ENCODE measurements at places on chromosomes 11 and 22. TPM values are rescaled to one million over a fixed set of nuclear protein-coding genes. Genes with fewer than 3 reads are reported as not detected.

GRCh38 chr22:20983081-20983771, 1.1 kb downstream of the LZTR1 start:
- H3K4me3 ChIP-seq = peak overlapping the region; percentile 75
- no peak for DNase-seq
- H3K4me1 ChIP-seq = peaks cover 24% of the 10 kb centered on the region

PKNOX2 gene
- not detected for total RNA-seq

GRCh38 chr11:126355324-126355925, at the start of gene ST3GAL4:
Gene ST3GAL4, plus strand, starts transcription at chr11:126355686. Its CDS starts 50,470 bp downstream, at chr11:126406156.
- peaks cover 2% of the 10 kb centered on the region for H3K36me3 ChIP-seq
- peak within 1 kb of the TSS; percentile 62 for H3K4me3 ChIP-seq
- peaks cover 17% of the 10 kb centered on the region for H3K4me1 ChIP-seq
- peak; percentile 40 for DNase-seq

BACE1 gene
- not detected for total RNA-seq

C11orf87 gene
- not detected for total RNA-seq

- H3K27me3 ChIP-seq = no peaks in the 10 kb centered on the region
- no peak overlapping the region for H3K4me3 ChIP-seq
- DNase-seq = no peak
- H3K36me3 ChIP-seq = no peaks in the 10 kb centered on the region
Observed at GRCh38 chr11:27806122-27806521, 105.9 kb upstream of the BDNF start.

KLHL35 gene
- total RNA-seq = 0.39 TPM

C22orf15 gene
- total RNA-seq = 1.0 TPM

GRCh38 chr11:76209973-76210930, 4.0 kb upstream of the WNT11 start:
- H3K27ac ChIP-seq = no peak overlapping the region
- H3K4me3 ChIP-seq = peak overlapping the region; percentile 68
- H3K27me3 ChIP-seq = peaks cover 9% of the 10 kb centered on the region

GRCh38 chr22:39809772-39810557, 83.6 kb downstream of the ENTHD1 start:
- no peak overlapping the region for H3K4me3 ChIP-seq
- H3K27ac ChIP-seq = no peak overlapping the region
- H3K36me3 ChIP-seq = no peaks in the 10 kb centered on the region

GRCh38 chr22:31077681-31078080, 3.4 kb upstream of the SMTN start:
- no peaks in the 10 kb centered on the region for H3K27me3 ChIP-seq
- no peak overlapping the region for H3K4me3 ChIP-seq
- no peak for DNase-seq
- H3K27ac ChIP-seq = no peak overlapping the region
- H3K36me3 ChIP-seq = no peaks in the 10 kb centered on the region
- H3K4me1 ChIP-seq = peaks cover 7% of the 10 kb centered on the region

GRCh38 chr11:66393954-66394353, 22.4 kb upstream of the SLC29A2 start:
- no peak for DNase-seq
- H3K27ac ChIP-seq = no peak overlapping the region
- H3K27me3 ChIP-seq = peaks cover 2% of the 10 kb centered on the region
- H3K4me1 ChIP-seq = no peaks in the 10 kb centered on the region
- H3K36me3 ChIP-seq = no peaks in the 10 kb centered on the region
- no peak overlapping the region for H3K4me3 ChIP-seq

- no peaks in the 10 kb centered on the region for H3K27me3 ChIP-seq
- H3K27ac ChIP-seq = no peak overlapping the region
- H3K36me3 ChIP-seq = no peaks in the 10 kb centered on the region
- H3K4me1 ChIP-seq = no peaks in the 10 kb centered on the region
- no peak for DNase-seq
Observed at GRCh38 chr22:49303781-49304461, 523.8 kb downstream of the BRD1 start.

SPI1 gene
- 98.3 TPM for total RNA-seq

MEI1 gene
- total RNA-seq = 59.3 TPM

LMNTD2 gene
- 21.4 TPM for total RNA-seq

- H3K27me3 ChIP-seq = peaks cover 9% of the 10 kb centered on the region
- no peaks in the 10 kb centered on the region for H3K4me1 ChIP-seq
- no peak for DNase-seq
- no peak overlapping the region for H3K4me3 ChIP-seq
Observed at GRCh38 chr11:11125618-11126017, 227.4 kb downstream of the CSNK2A3 start.

TUG1 gene
- 110 TPM for total RNA-seq

DNA sequence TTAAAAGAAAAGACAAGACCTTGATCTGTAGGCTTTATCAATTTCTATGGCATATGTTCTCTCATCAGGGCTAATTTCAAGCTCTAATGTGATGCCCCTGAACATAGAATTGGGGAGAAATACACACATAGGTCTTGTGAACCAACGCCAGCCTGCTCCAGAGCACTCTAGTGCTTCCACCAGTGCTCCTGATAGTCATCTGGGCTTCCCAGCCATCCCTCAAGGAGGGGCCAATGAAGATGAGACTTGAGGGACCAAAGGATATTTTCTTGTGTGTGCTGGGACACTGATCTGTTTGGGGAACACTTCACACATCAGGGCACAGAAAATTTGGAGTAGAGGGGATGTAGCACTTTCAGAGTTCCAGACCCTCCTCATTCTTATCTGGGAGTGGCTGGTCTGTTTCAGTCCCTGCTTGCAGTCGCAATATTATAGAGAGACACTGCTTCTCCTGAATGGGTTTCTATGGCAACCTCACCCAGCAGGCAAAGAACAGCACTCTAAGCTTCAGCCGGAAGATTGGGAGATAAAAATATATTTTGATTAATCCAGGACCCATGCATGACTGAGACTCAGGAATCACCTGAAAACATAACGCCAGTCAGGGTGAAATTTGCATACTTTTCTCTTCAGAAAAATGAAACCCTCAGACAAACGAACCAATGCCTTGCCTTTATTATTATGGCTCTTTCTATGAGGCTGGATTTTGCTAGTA, 28.4 kb upstream of the SCN3B start:
- DNase-seq = no peak
- H3K27me3 ChIP-seq = no peaks in the 10 kb centered on the region
- no peak overlapping the region for H3K4me3 ChIP-seq
- no peaks in the 10 kb centered on the region for H3K36me3 ChIP-seq
- H3K27ac ChIP-seq = no peak overlapping the region
- H3K4me1 ChIP-seq = no peaks in the 10 kb centered on the region

Measured in B cell (primary cell).